ENCODE measurements at places on chromosomes 16 and 17.
A peak's percentile ranks its signal among the peaks of the same experiment; 100 is the strongest.

DNA sequence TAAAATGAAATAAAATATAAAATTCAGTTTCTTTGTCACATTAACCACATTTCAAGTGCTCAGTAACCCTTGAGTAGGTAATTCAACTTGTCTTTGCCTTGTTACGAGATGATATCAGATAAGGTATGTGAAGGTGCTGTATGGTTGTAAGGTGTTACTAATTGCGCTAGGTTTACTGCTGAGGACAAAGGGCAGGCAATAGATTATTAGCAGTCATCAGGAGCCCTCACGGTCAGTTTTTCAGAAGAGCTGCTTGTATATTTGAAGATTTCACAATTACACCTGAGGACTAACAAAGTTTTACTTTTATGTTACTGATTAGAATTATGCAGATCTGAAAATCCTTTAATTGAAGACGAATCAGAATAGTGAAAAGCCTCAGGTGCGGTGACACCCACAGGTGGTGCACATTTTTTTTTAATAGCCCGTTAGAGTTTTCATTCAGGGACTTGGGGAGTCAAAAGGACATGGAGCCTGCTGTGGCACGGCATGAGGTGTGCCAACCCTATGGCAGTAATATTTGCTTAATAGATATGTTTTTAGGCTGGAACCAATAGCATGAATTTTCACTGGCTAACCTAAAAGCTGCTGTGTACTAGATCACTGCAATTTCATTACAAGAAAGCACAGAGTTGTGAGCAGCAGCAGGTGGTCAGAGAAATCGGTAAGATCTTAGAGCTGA is 16.4 kb downstream of the NDEL1 start:
- no peak for DNase-seq

GRCh38 chr17:6668727-6669425 is 17.3 kb downstream of the C17orf100 start:
- DNase-seq, result no peak

- no peak for DNase-seq
These were observed 14.9 kb downstream of the FOXK2 start for GRCh38 chr17:82534401-82534812.

DNA sequence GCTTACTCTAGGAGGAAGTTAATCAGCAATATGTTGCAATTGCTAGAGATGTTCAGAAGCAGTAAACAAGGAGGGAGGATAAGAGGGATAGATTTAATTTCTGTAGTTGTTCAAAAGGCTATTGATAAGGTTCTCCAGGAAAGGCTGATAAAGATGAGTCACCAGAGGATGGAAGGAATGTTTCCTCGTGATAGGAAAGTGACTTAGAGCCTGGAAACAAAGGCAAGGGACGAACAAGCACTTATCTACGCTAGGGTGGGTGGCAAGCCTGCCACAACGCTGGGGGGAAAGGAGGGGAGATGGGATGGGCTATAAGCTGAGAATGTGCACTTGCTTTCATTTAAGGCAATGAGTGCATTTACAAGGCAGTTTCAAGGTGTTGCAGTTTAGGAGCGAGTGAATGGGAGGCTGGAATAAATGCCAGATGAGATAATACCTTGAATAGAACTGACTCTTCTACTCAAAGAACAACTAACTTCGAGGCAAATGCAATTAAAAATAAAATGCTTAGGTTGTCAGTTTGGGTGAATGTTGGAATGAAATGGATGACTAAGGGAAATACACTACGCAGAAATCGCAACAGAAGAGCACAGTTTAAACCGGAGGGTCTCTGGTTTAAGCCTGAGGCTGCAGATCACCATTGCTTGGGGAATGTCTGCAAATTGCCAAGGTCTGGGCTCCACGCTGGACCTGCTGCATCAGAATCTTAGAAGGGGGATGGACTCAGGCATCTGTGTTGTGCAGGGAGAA is 76.0 kb upstream of the RBBP6 start:
- no peak for DNase-seq

GRCh38 chr16:50093607-50094539 is 28.1 kb downstream of the HEATR3 start:
- DNase-seq, result no peak

DNA sequence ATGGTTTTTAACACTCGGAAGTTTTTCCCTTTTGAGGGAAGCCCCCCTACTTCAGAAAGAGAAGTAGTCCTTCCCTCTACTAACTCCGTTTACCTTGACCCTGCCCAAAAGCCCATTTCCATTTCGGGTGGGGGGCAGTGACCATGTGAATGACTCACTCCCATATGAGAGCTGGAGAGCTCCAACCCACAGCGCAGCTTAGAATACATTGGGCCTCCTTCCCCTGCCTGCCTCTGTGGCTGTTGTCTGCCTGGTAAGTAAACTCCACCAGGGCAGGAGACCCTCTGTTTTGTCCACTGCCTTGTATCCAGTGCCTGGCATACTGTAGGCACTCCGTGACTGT is 985 bp downstream of the SGSM2 start:
- DNase-seq, result peak; percentile 42

GRCh38 chr16:86034421-86034919 is 135.5 kb downstream of the IRF8 start:
- no peak for DNase-seq

DNA sequence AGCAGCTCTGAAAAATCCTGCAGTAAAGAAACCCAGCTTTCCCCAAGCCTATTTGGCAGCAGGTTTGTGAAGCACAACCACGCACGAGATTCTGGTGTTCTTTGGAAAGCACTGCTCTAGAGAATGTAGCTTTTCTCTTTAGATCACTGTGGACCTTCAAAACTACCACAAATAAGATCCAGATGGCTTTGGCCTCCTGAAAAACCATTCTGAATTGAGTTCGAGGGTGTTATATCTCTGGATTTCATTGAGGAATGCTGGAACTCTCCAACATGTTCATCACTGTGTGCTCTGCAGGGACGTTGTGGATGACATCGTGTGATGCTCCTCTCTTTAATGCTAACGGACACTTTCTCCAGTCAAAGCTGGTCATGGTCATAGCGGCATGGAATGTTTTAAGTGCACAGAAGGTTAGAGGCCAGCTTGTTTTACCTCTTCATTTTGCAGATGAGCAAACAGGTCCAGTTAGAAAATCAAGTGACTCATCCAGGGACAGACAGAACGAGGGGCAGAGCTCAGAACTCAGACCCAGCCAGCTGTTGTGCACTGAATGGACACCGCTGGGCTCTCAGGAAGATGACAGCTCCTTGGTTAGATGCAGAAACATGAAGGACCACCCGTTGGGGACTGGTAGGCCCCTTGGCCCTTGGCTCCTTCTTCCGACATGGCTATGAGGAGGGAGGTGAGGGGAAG is 37.2 kb downstream of the CCDC42 start:
- DNase-seq, result no peak

- DNase-seq, result no peak
These were observed 450.3 kb upstream of the PSMD7 start for GRCh38 chr16:73846356-73846755.

DNA sequence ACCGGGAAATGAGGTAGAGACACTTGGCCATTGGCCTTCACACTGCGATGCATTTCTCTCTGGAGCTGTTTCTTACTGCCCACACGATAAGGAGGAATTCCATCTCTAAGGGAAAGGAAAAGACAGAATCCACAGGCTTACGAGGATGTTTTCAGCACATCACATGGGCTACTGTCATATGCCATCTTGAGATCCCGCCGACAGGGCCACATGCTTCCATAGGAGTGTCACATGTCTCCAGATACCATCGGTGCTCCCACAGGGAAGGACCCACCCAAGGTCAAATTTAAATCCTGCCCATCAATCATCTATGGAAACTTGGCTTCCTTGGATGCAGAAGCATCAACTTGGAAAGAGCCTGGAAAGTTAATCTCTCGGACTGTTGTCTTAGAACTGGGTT is 20.0 kb downstream of the AXIN2 start:
- DNase-seq, result no peak

DNA sequence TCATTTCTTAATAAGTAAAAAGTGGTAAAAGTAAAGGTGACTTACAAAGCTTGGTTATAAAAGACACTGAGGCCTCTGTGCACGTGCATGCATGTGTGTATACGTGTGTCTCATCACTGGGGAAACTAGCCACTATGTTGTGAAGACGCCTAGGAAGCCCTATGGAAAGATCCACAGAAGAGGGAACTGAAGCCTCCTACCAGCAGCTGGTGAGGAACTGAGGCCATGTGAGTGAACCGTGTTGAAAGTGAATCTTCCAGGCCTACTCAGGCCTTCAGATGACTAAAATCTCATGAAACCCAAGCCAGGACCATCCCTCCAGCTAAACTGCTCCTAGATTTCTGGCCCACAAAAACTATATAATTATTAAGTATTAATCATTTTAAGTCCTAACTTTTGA is 23.7 kb downstream of the PHLPP2 start:
- DNase-seq, result no peak

DNA sequence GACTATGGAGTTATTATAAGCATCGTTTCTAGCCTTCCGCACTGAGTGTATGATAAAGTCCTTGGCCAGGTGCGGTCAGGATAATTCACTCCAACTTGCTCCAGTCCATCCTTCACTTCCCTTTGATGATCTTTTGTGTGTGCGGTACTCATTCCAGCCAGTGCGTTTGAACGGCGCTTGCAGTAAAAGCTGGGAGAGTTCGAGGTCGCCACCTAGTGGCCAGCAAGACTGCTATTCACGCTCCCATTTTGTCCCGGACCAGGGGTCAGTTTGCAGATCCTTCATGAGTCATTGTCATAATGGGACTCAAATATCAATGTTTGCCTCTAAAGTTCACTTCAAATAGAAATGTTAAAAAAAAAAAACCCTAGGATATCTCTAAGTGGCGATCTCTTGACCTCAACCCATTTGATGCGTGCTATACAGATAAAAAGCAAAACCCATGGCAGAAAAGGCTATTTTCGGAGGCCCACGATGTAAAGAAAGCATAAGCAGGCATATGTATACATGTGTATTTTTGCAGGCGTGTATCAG is 417.1 kb downstream of the TMEM114 start:
- DNase-seq, result peak; percentile 82

DNA sequence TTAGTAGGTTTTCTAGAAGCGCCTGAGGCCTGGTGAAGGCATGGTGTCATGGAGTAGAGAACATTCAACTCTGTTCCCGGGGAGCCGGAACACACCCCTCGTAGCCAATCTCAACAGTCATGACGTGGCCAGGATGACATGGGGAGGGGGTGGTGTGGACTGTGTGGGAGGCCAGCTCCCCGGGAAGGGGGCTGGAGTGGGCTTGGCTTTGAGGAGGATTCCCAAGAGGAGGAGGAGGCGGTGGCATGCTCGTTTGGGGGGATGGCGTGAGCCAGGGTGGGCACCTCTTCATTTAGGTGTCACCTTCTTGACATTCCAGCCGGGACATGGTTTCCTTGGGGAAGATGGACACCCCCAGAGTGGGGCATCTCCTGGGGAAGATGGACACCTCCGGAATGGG is 257.5 kb downstream of the SEC14L1 start:
- DNase-seq, result no peak
